Lower lobe of right lung (tissue), 2 donors: ENCODE measurements at places on chromosomes 6 and 20.

GRCh38 chr6:24031496-24031895 lies 94.5 kb upstream of the NRSN1 start:
- no peak for DNase-seq

- DNase-seq, result no peak
Observed at GRCh38 chr20:17589161-17589834, 19.4 kb downstream of the DSTN start.

DNA sequence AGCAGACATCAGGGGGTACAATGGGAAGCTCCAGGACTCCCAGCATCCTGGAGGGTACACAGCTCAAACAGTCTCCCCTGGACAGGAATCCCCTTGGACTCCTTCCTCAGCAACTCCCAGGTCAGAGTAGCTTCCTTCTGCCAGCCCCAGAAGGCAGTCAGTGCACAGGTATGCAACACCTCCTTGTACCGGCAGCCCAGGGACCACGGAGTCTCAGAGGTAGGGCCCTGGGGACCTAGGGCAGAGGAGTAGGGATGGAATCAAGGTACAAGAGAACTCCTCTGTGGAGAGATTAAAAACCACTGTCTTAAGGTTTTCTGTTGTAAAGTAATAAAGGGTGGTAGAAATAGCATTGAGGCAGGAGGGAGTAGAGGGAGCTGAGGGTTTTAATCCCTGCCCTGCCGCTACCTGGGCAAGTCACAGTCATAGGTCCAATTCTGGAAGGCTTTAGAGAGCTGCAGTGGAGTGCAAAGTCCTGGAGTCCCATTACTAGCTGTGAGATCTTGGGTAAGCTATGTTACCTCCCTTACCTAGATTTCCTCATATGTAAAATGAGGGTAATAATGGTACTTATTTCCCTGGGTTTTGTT lies 7.5 kb downstream of the TP53TG5 start:
- DNase-seq, result no peak

DNA sequence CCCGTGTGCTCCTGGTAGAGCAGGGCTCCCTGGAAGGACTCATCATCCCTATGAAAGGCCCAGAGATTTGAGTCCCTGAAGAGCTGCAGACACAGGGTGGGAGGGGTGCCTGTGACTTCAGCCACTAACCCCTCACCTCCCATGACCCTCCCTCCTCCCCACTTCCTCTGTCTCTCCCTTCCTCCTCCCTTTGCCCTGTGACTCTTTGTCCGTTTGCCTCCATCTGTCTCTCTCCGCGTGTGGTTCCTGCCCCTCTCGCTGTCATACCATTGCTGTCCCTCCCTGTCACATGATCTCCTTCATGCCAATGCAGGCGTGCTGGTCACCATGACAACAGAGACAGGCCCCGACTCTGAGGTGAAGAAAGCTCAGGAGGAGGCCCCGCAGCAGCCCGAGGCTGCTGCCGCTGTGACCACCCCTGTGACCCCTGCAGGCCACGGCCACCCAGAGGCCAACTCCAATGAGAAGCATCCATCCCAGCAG lies 19.0 kb downstream of the EPB41L1 start:
- no peak for DNase-seq

GRCh38 chr20:58025233-58025632 lies 203.2 kb downstream of the ANKRD60 start:
- no peak for DNase-seq

DNA sequence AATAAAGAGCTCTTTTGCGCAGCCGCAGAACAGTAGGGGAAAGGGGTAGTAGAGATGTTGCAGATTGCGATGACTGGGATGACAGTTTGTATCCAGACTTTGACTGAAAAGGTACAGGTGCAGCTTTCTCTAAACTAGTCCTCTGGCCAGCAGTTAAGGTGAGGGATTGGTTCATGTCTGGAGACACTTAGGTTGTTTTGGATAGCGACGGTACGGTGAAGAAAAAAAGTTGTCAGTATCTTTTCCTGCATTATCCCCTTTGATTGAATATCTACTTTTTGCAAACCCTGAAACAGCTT lies 537 bp downstream of the PRR3 start:
- no peak for DNase-seq

GRCh38 chr6:69866770-69867638 lies 648 bp downstream of the COL19A1 start:
- DNase-seq, result peak; percentile 72

DNA sequence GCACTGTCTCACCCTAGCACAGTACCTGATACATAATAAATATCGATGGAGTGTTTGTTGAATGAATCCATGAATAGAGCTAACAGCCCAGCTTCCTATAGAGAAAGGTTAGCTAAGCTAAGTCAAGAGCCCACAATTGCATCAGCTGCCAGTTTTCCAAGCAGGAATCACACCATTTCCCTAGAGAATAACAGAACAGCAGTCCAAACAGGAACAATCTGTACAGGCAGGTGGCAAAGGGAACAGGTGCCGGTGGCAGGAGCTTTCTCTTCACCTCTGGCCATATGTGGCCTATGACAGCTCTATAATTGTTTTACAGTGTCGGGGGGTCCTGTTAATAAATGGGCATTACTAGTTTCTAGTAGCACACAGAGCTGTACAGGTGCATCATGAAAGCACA lies 38.8 kb downstream of the ISM1 start:
- no peak for DNase-seq
